ENCODE measurements at places on chromosomes 6 and 20.

- no peak for DNase-seq
Observed at GRCh38 chr20:37311710-37312355, 22.4 kb downstream of the MANBAL start.

DNA sequence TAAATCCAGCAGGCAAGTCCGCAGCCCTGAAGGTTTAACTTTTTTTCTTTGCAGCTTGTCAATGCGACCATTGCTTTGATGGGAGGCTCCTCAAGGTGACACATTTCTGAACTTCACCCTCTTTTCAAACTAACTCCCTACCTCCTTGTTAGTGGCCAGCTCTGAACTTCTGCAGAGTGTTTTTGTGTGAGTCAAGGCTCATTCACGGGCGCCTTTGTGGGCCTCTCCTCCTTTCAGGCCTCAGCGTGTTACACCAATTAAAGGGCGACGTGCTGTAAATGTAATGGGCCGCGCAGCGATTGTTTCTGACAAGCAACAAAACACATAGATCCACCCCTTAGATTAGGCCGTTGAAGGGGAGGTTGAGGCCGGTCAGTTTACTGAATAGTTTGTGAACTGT, 45.5 kb upstream of the NR2E1 start:
- no peak for DNase-seq

GRCh38 chr20:63161176-63161651, 54.7 kb downstream of the YTHDF1 start:
- no peak for DNase-seq

DNA sequence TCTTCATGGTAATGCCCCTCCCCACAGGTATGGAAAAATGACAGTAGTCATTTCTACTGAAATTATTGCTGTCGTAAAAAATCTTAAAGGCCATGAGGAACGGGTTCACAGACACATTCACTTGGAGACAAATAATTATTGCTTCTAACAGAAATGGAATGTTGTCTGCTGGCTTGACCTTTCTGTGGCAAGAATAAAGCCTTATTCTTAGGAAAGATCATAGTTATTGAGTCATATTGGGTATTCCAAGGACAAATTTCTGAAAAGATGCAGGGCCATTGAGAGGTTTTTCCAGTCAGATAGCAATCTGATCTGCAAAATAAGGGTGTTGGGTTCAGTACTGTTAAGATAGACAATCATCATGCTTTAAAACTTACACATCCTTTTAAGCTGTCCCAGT, 29.2 kb downstream of the AKAP7 start:
- no peak for DNase-seq

GRCh38 chr6:84871925-84872324, 107.5 kb upstream of the TBX18 start:
- DNase-seq, result no peak

GRCh38 chr20:64042054-64042781, 6.2 kb downstream of the C20orf204 start:
- DNase-seq, result no peak

- peak; percentile 86 for DNase-seq
Observed at GRCh38 chr6:130018292-130018743, at the start of gene L3MBTL3. Gene L3MBTL3 (plus strand): TSS chr6:130018581. CDS start chr6:130042700, 24,119 bp downstream.

- DNase-seq, result no peak
Observed at GRCh38 chr20:45783656-45784294, 7.9 kb downstream of the WFDC3 start.

DNA sequence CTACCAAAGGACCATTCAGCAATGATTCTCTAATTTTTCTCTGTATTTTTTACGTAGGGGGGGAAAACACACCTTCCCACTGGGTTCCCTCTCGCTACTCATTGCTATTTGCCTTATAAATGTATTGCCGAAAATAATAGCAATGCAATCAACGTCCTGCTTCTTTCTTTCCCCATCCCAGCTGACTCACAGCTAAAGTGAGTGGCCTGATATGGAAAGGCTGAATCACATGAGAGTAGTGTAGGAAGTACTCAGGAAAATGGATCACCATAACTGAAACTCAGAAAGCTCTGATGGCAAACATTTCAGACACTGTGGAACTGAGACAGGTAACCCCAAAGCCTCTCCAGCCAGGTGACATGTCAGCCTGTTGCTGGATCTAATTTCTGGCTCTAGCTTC, 49.3 kb upstream of the SRPK1 start:
- DNase-seq, result no peak

DNA sequence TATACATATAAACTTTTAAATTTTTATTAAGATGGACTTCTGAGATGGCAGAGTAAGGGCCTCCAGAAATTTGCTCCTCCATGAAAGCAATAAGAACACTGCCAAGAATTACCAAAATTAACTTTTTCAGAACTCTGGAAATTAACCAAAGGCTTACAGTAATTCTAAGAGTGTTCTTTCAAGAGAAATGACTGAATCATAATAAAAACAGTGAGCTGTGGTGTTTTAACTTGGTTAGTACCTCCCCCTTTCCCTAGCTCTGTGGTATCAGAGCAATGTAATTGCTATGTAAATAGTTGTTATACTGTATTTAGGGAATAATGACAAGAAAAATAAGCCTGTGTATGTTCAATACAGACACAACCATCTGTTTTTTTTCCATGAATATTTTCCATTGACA, 19.0 kb downstream of the HECA start:
- DNase-seq, result no peak

DNA sequence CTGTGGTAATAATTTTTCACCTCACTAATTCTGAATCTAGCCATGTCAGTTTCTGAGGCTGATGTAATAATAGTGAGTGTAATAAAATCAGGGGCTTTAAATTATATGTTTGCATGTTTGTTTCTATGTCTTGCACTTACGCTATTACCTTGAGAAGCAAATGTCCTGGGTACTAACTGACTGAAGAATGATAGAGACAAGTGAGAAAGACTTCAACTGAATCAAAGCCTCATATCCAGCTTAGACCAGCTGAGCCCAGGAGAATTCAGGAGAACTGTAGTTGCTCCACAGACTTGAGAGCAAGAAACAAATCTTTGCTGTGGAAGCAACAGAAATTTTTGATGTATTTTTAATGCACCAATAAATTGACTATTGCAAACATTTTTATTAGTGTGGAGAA, 162.8 kb downstream of the MANEA start:
- DNase-seq, result no peak

DNA sequence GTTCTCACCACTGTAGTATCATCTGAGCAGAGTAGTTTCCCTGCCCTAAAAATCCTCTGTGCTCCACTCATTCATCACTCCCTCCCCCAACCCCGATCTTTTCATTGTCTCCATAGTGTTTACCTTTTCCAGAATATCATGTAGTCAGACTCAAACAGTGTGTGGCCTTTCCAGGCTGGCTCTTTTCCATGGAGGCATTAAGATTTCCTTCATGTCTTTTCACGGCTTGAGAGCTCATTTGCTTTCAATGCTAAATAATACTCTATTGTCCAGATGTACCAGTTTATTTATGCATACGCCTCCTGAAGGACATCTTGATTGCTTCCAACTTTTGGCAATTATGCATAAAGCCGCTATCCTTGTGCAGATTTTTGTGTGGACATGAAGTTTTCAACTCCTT, 235.8 kb downstream of the PHACTR1 start:
- no peak for DNase-seq

- DNase-seq, result no peak
Observed at GRCh38 chr6:101956961-101957360, 563.5 kb downstream of the GRIK2 start.

- no peak for DNase-seq
Observed at GRCh38 chr20:62627901-62628612, 14.2 kb upstream of the SLCO4A1 start.

GRCh38 chr20:15818651-15819071, 754.6 kb downstream of the KIF16B start:
- DNase-seq, result no peak

GRCh38 chr20:36519012-36519719, 22.2 kb upstream of the MYL9 start:
- DNase-seq, result no peak

GRCh38 chr6:157685596-157686280, 137.3 kb upstream of the SNX9 start:
- DNase-seq, result no peak

DNA sequence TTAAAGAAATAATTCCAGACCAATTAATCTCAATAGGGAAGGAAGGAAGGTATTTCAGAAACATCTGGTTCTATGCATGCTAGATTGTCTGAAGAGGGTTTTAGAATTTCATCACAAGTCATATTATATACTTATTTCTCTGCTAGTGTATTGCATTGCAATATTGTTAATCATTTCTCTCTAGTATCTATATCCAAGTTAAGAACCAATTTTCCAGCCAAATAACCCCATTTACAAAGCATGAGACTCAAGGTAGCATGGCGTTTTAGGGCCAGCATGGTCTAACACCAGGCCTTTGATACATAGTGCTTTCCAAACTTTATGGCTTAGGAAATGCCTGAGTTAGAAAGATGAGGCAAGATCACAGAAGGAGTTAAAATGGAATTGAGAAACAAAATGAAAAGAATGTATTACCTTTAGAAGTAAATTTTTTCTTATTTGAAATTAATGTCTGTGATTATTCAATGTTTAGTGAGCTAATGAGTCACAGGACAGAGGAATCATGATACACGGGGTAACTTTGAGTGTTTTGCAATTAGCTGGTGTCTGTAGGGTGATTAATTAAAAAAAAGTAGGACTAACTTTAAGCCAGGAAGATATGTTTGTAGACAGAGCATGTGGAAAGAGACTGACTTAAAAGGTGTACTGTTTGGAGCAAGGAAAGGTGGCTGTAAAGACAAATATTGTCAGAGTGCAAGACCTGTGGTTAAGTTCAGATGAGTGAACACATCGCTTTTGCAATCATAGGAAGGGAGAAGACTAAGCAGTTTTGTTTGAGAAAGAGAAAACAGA, 1006.2 kb upstream of the CITED2 start:
- no peak for DNase-seq

DNA sequence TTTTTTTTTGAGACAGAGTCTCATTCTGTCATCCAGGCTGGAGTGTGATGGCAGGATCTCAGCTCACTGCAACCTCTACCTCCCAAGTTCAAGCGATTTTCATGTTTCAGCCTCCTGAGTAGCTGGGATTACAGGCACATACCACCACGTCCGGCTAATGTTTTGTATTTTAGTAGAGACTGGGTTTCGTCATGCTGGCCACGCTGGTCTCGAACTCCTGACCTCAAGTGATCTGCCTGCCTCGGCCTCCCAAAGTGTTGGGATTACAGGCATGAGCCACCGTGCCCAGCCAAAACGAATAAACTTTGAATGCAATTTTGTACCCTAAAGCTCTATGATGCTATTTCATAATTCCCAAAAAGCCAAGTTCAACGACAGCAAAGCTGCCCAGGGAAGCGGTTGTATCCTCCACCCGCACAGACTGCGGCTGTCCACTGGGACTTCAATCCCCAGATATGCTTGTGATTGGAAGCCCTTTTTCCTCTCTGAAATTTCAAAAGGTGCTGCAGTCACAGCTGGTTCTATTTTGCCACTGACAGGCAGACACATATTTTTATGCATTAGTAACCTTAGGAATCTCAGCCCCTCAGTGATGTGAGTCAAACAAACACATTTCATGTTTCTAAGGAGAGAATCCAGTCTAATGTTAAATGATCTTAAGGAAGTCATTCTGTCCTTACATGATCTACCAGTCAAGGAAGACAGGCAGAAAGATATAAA, 8.7 kb upstream of the RAMACL start:
- no peak for DNase-seq

DNA sequence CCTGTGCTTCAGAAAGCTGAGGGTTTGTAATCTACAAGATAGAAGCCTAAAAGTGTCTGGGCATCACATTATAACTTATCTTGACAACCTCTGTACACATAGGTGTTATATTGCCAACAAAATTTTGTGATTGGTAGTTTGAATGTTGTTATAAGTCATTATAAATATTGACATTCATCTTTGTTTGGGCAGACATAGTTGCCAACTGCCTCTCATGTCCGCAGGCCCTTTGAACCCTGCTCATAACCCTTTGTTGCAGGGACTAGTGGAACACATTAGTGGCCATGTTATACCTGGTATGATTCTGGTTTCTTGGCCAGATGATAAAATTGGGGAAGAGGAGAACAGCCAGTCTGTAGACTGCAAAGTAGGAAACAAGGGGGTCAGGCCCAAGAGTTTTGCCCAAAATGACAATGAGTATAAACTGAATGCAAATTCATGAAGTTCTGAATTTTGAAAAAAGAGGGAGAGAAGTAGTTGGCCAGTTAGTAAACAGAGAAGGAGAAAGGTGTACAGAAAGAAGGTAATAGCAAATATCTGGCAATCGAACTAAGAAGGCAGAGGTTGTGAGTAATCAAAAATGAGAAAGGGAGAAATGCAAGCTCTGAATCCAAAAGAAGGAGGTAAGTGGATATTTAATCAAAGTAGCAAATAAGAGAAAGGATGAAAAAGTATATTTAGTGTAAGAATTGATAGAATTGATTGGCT, 21.6 kb upstream of the LMBRD1 start:
- no peak for DNase-seq

- DNase-seq, result no peak
Observed at GRCh38 chr6:163344411-163344810, 70.1 kb upstream of the QKI start.

- DNase-seq, result no peak
Observed at GRCh38 chr6:158387036-158387435, 74.8 kb downstream of the TULP4 start.

DNA sequence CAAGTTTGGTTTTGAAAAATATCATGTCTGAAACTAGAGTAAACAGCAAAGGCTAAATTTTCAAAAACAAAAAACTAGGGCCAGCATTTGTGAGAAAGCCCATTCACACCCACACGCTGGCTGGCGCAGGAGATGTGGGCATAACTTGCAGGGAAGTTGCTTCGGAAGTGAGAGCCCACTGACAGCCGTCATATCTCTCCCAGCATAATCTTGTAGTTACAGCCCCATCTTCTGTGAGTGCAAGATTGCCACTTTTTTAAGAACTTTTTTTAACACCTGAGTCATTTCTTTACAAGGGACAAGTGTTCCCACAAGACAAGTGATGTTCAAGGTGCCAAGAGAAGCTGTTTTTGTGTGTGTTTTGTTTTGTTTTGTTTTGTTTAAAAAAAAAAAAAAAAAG, 212.5 kb upstream of the CNR1 start:
- no peak for DNase-seq

DNA sequence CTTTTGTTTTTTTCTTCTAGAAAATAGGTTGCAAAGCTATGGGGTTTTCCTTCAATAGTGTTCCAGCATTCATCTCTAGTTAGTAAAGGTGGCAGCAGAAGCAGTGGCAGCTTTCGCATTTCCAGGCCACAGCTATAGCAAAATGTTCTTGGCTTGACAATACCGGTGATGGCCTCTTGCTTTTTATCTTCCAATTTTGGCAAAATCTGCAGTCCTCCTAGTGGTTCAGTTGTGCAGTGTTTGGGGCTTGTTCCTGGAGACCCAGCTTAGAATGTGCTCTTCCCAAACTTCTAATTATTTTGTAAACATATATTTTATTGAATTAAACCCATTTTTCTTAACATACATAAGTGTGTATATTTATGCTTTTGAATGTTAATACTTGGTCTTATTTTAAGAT, 370.6 kb upstream of the MAN1A1 start:
- no peak for DNase-seq

DNA sequence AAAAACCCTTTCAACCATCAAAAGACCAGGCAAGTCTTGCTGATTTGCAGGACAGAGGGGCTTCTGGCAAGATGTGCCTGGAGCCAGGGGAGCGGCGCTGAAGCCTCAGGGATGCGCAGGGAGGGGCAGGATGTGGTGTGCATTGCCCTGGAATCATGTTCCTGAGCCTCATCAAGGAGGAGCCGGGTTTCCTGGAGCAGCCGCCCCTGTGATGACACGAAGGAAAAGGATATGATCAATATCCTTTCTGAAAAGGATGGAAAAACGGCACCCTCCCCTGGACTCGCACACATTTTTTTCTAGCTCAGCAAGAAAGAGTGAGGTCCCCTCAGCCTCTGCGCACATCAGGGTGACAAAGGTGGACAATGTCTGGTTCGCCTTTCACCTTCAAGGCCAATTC, 173.1 kb upstream of the SSTR4 start:
- no peak for DNase-seq

All from stimulated activated CD4-positive, alpha-beta T cell treated with anti-CD3 and anti-CD28 coated beads, Interleukin-15, amount 100 ng/mL, for 1 hour (primary cell).